Fibroblast of skin of abdomen (primary cell): ENCODE measurements at places on chromosomes 5 and 9.

DNA sequence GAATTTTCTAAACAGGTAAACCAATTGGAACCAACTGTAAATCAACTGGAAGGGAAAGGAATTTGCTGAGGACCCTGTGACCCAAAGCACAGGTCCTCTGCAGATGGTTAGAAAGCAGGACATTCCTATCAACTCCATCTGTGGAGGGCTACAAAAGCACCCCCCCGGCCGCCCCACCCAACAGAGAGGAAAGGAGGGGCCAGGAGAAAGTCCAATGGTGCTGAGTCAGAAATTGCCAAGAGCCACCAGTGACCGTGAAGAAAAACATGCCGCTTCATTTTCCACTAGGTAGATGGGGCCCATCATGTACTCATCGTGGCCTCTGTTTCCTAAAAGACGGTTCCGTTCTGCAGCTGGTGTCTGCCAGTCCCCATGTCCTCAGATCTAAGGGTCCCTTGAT, 66.3 kb downstream of the RAPGEF1 start:
- no peak for DNase-seq

DNA sequence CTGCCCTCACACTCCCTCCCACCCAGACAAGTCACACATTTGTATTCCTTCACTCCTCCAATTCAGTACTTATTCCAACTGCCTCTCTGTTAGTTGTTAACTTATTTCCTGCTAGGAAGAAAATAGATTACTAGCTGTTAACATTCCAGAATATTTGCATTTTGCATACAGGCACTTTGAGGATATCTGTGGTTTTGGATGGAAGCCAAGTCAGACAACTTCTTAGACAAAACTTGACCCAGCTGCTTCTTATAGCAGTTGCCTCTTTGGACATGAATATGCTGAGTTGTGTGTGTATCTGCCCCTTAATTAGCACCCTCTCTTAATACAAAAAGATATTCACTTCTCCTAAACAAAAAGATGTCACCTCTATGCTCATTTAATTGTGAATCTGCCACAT, 1280.6 kb upstream of the ACO1 start:
- peak; percentile 44 for DNase-seq

GRCh38 chr9:98902925-98903324, 40.8 kb upstream of the COL15A1 start:
- DNase-seq = no peak

- no peak for DNase-seq
Observed at GRCh38 chr5:78693339-78693738, 44.8 kb upstream of the LHFPL2 start.

DNA sequence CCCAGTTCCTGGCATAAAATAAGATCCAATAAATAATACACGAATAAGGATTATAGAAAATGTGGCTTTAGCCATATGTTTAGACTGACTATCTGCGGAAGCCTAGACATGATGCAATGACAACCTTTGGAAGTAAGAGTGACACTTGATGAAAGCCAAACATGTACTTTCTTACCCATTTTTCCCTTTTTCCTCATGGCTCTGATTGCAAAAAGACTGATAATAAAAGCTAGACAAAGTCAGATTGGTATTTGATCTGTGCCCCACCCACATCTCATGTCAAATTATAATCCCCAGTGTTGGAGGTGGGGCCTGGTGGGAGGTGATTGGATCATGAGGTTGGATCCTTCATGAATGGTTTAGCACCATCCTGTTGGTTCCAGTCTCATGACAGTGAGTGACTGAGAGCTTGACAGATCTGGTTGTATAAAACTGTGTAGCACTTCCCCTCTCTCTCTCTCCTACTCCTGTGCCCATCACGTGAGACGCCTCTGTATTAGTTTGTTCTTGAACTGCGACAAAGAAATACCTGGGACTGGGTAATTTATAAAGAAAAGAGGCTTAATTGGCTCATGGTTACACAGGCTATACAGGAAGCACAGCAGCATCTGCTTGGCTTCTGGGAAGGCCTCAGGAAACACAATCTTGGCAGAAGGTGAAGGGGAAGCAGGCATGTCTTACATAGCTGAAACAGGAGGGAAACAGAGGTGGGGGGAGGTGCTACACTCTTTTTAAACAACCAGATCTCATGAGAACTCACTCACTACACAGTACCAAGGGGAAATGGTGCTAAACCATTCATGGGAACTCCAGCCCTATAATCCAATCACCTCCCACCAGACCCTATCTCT, 243.4 kb upstream of the PIK3R1 start:
- no peak for DNase-seq

DNA sequence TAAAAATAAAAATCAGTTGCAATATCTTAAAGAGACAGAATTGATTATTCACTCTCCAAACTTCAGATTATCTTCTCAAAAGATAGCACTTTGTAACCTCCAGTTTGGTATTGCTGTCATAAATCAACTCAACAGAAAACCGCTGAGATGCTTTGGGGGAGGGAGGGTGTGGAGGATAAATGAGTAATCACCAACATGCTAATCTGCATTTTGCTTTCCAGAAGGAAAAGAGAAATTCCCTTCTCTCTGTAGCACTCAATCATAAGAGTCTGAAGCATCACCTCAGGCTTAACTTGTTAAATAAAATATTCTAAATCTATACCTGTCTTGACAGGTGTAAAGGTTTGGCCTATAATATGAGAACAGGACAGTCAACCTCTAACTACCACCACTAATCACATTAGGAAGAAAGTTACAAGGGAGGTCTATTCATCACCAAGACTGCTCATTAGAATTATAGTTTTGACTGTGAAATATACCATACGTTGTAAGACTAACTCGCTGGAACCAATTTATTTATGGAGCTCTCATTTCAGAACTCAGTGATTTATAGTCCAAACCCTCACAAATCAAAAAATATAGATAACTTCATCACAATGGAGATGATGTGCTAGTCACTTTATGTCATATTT, 89.0 kb downstream of the PIK3R1 start:
- DNase-seq = peak; percentile 72

GRCh38 chr5:68141494-68141893, 74.1 kb upstream of the PIK3R1 start:
- peak; percentile 15 for DNase-seq

DNA sequence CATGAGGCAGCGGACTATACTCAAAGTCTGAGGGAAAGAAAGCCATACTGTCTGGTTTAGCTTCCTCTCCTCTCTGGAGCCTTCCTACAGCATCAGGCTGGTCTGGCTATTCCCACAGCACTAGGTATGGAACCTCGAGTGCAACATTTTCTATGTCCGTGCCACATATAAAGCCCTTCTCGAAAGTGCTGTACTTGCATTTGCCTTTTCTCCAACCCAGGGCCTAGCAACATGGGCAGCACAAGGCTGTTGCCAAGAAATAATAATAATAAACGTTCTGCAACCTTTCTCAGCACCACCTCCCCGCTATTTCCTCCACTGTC, 804 bp downstream of the MED10 start:
- DNase-seq = no peak

DNA sequence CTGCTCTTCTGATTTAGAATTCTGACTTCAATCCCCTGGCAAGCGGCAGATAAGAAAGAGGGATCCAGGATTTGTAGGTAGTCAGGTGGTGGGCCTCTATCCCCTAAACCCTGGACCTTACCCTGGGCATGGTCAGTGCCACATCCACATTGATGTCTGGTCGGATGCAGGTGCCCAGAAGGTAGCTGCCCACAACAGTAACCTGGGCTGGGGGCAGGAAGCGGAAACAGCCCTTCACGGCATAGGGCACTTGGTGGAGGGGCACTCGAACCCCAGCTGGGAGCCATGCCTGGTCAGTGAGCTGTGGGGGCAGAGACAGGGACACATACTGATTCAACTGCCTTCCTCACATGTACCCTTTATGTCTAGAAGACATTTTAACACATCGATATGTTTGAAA, 3.8 kb downstream of the NOL6 start:
- DNase-seq = no peak

DNA sequence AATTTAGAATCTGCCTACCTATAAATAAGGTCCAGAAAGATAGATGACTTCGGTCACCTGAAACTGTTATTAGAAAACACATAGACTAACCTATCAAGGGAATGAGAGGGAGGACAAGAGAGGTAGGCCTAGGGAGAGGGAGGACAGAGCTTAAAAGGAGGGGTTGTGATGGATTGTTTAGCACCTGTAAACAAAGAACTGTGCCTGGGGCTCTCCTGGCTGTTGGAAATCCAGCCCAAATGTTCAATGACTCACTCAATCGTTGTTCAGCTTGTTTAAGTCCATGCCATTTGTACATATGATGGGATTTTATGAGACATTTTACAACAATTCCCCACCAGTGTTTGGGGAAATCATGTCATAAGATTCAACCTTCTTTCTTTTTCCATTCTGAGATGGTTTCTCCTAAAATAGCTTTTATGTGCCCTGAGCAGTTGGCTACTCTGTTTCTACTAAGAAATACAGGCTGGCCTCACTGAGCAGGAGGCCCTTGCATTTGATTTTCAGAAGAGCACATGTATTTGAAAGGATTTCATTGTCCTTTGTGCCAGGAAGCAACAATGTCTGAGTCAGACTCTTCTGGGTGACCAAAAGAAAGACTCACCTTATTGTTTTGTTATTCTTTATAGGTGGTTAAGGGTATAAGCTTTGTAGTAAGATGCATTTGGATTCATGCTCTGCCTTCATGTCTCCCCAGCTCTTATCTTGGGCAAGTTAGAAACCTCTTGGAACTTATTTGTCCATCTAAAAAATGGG, 48.2 kb upstream of the GPR151 start:
- DNase-seq = no peak

GRCh38 chr5:53482717-53483638, 2.5 kb downstream of the FST start:
- peak; percentile 31 for DNase-seq

DNA sequence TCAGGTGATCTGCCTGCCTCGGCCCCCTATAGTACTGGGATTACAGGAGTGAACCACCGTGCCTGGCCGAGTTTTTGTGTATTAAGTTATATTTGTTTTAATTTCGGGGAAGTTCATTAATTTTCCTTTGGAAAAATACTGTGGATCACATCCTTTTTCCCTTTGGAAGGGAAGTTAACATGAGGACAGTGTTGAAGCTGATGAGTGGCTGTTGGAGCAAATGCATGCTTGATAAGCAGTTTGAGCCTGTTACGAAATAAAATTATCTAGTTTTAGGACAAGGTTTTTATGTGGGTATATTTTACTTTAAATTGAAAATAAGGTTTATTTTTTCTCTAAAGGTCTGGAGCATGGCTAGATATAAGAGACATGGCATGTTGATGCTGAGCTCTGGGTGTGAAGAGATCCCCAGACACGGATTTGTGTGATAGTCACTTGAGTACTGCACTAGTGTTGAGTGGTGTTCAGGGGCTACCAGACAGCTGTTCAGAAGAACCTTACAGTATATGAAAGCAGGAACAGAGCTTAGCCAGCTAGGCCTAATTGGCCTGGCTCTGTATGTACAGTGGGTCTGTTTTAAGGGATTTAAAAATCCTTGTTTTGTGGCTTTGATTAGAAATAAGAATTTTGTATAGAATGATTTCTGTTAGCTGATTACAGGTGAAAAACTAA, 17.4 kb downstream of the LMNB1 start:
- no peak for DNase-seq

GRCh38 chr5:107395632-107396350, 274.9 kb downstream of the EFNA5 start:
- DNase-seq = peak; percentile 24

GRCh38 chr5:169748174-169748573, 111.1 kb downstream of the DOCK2 start:
- no peak for DNase-seq
